Sciatic nerve (tissue), 2 donors: ENCODE measurements at places on chromosomes 6 and 20.

GRCh38 chr6:168514216-168514615 lies 73.2 kb downstream of the SMOC2 start:
- DNase-seq = peak; percentile 82

- DNase-seq = no peak
Observed at GRCh38 chr6:7391151-7391550, 1.5 kb downstream of the RIOK1 start.

DNA sequence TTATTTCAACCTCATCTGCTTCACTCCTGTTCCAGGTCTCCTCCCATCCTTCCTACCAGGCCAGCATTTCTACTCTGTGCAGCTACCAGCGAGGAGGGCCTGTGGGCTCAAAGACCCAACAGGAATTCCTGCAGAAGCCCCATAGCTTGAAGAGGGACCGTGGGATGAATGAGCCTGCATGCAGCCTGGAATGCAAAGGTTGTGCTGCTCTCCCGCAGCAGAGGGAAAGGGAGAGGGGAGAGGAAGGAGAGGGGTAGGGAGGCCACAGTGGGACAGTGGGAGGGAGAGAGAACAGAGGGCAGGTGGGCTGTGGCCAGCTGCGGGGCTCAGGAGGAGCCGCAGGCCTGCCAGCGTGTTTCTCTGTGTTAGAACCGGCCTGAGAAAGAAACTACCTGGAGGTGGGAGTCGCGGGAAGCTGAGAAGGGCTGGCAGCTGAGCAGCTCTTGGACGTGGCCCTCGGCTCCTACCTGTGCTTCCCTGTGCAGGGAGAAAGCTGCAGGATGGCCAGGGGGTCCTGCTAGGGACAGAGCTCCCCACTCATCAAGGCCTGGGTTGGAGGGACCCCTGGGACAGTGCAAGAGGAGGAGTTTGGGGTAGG lies 66.1 kb upstream of the MLN start:
- no peak for DNase-seq

GRCh38 chr20:19903168-19903811 lies 113.9 kb upstream of the NAA20 start:
- DNase-seq = no peak

GRCh38 chr6:14178083-14178445 lies 60.5 kb downstream of the CD83 start:
- no peak for DNase-seq

GRCh38 chr6:116662202-116662601 lies 6.4 kb downstream of the ZUP1 start:
- no peak for DNase-seq

DNA sequence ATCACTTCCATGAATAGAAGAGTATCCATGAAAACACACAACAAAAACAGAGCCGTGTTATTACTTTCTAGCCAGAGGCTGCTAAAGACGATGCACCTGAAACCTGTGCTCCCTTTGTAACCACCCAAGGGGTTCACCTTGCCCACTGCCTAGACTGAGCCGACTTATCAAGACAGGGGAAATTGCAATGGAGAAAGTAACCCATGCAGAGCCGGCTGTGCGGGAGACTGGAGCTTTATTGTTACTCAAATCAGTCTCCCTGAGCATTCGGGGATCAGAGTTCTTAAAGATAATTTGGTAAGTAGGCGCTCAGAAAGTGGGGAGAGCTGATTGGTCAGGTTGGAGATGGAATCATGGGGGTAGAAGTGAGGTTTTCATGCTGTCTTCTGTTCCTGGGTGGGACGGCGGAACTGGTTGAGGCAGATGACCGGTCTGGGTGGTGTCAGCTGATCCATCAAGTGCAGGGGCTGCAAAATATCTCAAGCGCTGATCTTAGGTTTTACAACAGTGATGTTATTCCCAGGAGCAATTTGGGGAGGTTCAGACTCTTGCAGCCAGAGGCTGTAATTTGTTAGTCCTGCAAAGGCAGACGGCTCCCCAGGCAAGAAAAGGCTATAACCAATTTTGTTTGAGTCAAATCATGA lies 366.6 kb downstream of the PREX1 start:
- DNase-seq = no peak

GRCh38 chr20:26209171-26209941 lies 512.7 kb upstream of the ZNF337 start:
- DNase-seq = peak; percentile 51

DNA sequence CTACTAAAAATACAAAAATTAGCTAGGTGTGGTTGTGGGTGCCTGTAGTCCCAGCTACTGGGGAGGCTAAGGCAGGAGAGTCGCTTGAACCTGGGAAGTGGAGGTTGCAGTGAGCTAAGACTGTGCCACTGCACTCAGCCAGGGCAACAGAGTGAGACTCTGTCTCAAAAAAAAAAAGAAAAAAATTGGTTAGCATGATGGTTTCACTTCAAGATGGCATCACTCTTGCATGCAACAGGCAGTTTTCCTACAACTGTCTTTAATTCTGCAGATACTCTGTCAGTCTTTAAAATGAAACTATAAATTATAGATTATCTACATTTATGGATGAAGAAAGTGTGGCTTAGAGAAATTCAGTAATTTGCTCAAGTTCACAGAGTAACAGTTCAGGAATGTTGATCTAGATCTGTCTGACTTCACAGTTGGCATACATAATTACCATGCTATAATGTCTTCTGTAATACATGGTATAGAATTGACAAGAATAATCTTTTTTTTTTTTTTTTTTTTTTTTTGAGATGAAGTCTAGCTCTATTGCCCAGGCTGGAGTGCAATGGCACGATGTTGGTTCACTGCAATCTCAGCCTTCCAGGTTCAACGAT lies 27.0 kb downstream of the ITCH start:
- DNase-seq = no peak

DNA sequence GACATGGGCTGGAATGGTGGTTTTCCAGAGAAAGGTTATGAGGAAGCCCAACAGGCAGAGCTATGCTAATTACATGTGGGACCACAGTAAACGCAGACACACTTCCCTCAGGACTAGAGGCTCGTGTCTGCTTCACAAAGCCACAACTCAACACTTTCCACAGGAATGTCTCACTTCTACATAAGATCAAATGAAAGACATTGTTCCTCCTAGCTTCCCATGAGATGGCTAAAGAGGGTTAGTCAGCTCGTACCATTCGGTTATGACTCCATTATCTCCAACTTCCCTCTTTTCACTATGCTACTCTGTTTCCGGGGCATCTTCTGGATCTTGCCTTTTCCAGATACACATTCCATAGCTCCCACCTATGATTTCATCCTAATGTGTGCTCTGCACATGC lies 29.1 kb upstream of the ZC3H12D start:
- DNase-seq = no peak

GRCh38 chr20:33993576-33994221 lies at the start of gene RALY:
Gene RALY (plus strand): TSS chr20:33993911. CDS start chr20:34072075, 78,164 bp downstream.
- peak; percentile 99 for DNase-seq

GRCh38 chr6:157143890-157144798 lies 179.2 kb downstream of the TMEM242 start:
- no peak for DNase-seq

- DNase-seq = no peak
Observed at GRCh38 chr6:15941168-15941567, 187.7 kb upstream of the MYLIP start.

GRCh38 chr6:151326116-151326825 lies 65.1 kb downstream of the ZBTB2 start:
- DNase-seq = no peak

DNA sequence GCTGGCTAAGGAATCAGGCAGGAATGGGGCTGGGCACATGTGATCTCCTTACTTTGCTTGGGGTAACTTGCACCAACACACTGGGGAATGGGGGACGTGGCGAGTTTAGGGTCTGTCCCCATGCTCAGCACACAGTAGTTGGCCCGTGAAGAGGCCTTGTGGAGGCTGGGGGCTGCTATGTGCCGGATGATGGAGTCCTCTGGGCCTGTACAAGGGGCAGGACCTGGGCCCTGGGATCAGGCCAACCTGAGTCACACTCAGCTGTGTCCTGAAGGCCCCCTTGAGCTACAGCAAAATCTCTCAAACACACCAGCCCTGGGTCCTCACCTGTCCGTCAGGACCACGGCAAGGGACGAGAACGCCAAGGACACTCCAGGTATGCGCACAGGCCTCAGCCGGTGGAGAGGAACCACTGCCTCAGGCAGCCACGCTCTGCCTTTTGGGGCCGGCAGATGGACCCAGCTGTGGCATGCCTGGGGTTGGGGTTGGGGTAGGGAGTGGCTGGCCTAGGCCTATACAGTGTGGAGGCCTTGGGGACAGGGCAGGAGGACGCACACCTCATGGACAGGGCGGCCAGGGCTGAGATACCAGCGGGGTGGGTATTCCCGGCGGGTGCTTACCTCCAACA lies 11.1 kb downstream of the UCKL1 start:
- no peak for DNase-seq

DNA sequence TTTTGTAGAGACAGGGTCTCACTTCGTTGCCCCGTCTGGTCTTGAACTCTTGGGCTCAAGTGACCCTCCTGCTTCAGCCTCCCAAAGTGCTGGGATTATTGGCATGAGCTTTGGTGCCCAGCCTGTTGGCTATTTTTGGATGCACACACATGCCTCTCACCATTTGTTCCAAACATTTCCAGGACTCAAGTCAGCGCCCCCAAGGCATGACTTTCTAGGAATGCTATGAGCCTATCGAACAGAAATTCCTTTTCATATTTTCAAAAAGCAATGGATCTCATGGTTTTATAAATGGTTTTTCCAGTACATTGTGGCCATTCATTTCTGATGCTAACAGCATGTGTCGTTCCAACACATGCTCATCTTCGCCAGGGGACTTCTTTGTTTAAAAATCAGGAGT lies 119.3 kb upstream of the NAA20 start:
- DNase-seq = peak; percentile 15

GRCh38 chr20:63106765-63107448 lies 100.1 kb upstream of the BHLHE23 start:
- DNase-seq = no peak

GRCh38 chr6:160831739-160832138 lies 129.7 kb downstream of the PLG start:
- no peak for DNase-seq

GRCh38 chr6:148223424-148223842 lies 119.2 kb upstream of the SASH1 start:
- DNase-seq = no peak

DNA sequence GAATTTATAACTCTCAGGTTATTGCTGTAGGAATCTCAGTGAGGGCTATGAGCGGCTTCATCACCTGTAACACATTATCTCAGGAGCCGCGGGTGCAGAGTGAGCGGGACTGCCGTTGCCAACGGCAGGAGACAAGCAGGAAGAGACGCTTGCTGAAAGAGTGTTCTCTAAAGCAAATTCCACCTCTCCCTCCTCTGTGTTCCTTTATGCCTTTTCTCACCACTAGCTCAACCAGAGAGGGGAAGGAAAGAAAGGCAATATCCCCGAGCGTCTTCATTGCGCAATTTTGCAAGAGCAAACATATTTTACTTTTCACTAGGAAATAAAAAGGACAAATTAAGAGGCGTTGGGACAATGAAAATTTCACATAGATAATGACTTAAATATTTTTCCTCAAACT lies 185.2 kb upstream of the EXOC2 start:
- DNase-seq = no peak

DNA sequence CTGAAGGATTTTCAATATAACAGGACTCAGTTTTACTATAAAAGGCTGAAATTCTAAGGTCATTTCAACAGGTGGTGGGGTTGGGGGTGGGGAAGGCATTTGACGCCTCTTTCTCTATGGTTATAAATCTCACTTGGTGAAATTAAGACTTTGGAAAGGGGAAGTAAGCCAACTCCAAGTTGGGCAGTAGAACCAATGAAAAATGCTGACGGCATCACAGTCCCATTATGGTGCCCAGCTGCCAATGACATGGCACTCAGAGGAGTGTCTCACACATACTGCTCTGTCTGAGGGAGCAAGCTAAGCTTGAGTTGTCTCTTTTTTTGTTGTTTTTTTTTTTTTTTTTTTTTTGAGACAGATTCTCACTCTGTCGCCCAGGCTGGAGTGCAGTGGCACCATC lies 4.7 kb downstream of the SLC16A10 start:
- DNase-seq = no peak

DNA sequence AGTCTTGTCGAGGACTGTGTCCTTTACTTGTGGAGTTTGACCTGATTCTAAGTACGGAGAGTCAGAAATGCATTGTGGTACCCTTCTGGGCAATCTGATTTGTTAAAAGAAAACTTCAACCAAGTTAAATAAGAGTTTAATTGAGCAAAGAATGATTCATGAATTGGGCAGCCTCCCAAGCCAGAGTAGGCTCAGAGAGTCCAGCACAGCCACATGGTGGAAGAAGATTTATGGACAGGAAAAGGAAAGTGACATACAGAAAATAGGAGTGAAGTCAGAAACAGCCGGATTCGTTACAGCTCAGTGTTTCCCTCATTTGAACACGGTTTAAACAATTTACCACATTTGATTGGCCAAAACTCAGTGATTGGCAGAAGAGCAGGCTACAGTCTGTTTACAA lies 329.2 kb downstream of the DHX35 start:
- DNase-seq = no peak

DNA sequence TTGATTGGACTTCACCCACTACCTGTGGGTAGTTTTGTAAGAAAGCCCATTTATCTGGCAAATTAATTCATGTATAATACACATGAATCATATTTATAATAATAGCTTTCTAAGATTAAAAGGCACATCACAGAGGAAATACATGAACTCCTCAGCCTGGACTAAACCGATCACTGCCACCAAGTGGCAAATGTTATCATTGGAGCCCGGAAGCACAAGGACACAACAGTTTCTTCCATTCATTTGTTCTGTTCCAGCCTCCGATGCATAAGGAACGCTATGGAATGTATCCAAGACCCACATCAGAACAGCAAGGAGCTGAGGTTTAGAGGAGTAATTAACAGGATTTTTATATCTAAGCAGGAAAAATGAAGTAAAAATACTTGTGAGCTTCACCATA lies 13.9 kb upstream of the IPCEF1 start:
- DNase-seq = no peak

GRCh38 chr20:63322933-63323273 lies 29.9 kb downstream of the COL20A1 start:
- no peak for DNase-seq

DNA sequence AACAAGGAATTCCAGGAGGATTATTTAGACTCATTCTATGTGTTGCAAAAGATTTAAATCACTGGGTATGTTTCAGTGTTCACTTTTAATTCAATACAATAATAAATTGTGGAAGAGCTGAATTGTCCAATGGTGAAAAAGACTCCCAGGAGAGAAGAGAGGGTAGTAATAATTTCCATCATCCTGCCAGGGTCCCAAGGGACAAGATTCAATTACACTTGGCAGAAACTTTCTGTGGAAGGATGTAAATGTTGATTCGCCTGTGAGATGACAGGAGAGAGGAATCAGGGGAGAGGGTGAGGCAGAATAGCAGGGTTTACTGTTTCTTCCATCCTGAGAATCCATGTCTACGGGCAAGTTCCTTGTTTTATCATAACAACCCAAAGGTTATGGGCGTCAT lies 342.7 kb downstream of the ESR1 start:
- DNase-seq = no peak

GRCh38 chr6:50995036-50995435 lies 176.4 kb downstream of the TFAP2B start:
- DNase-seq = no peak

GRCh38 chr20:4190792-4191519 lies 175.6 kb upstream of the RNF24 start:
- no peak for DNase-seq

- DNase-seq = peak; percentile 79
Observed at GRCh38 chr6:11279284-11279689, 46.8 kb upstream of the NEDD9 start.
